Stimulated activated naive B cell treated with anti-CD40 and anti-IgM and Interleukin-4, amounts not matched to agents 10 μg/mL and 1 μg/mL and 100 μg/mL, for 72 hours (primary cell): ENCODE measurements at places on chromosomes 7 and 10.
A peak's percentile ranks its signal among the peaks of the same experiment; 100 is the strongest.

GRCh38 chr7:41183741-41184140 lies 519.1 kb downstream of the INHBA start:
- DNase-seq: no peak

DNA sequence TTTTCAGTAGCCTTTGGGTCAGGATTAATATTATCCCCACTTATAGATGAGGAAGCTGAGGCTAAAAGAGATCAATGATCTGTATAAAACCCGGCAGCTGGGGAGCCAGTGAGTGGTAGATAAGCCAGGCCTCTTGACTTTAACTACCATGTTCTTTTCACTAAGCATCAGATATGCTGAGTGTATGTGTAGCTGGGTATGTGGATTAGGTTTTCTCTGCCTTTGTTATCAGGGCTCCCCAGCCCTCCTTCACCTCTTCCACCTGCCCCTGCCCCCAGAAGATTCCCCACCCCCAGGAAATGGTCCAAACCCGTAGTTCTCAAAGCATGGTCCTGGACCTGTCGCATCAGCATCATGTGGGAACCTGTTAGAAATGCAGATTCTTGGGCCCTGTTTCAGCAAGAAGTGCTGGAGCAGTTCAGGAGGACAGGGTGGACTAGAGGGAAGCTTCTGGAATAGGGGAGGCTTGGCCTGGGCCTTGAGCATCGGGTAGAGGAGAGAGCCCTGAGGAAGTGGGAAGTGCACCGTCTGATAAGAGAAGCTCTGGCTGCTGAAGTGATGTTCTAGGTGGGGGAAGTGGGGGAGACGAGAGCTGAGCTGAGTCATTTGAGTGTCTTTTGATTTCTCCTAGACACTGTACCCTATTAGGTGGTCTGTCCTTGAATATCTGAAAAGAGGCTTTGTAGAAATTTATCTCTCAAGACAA lies 101.3 kb downstream of the HIF1AN start:
- no peak for DNase-seq

GRCh38 chr10:128664729-128665128 lies 538.5 kb upstream of the MKI67 start:
- no peak for DNase-seq

GRCh38 chr10:26566525-26567350 lies 128.6 kb downstream of the APBB1IP start:
- no peak for DNase-seq

GRCh38 chr7:142722248-142722794 lies 27.0 kb upstream of the PRSS1 start:
- DNase-seq: no peak

GRCh38 chr10:5944389-5945189 lies 32.8 kb downstream of the IL15RA start:
- DNase-seq: no peak

- DNase-seq: no peak
Measured at GRCh38 chr10:90125456-90126255, 424.3 kb downstream of the KIF20B start.

DNA sequence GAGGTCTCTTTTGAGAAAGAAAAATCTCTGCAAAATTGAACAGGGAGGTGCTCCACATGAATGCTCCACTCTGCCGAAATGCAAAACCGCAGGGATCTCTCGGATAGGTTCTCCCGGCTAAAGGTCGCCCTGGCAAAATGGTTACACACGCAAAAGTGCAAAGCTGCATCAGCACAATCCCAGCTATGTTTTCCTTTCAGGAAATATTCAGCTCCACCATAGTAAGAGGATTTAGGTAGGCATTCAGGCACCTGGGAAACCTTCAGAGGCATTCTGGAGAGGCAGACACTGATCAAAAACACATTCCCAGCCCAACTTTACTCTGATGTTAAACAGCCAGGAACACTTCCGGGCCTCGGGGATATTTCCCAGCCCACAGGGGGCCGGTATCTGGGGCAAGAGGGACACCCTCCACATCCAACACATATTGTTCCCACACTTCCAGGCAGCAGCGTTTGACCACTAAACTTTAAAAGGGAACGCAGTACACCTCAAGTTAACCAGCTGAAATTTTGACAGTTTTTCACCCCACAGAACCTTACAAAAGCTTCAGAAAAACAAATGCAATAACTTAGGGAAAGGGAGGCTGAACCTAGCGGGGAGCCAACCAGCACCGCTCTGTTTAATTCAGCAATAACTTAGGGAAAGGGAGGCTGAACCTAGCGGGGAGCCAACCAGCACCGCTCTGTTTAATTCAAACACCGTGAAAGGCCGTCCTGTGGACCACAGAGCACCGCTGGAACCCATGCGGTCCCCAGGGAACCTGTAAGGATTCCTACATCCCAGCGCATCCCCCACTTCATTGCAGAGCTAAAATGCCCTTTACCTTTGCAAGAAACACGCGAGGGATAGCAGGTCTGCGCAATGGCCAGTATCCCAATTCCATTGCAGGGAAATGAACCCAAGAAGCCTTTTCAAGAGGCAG lies 45.9 kb downstream of the TNS3 start:
- DNase-seq: no peak

GRCh38 chr7:105782391-105783042 lies 93.9 kb downstream of the ATXN7L1 start:
- DNase-seq: no peak

DNA sequence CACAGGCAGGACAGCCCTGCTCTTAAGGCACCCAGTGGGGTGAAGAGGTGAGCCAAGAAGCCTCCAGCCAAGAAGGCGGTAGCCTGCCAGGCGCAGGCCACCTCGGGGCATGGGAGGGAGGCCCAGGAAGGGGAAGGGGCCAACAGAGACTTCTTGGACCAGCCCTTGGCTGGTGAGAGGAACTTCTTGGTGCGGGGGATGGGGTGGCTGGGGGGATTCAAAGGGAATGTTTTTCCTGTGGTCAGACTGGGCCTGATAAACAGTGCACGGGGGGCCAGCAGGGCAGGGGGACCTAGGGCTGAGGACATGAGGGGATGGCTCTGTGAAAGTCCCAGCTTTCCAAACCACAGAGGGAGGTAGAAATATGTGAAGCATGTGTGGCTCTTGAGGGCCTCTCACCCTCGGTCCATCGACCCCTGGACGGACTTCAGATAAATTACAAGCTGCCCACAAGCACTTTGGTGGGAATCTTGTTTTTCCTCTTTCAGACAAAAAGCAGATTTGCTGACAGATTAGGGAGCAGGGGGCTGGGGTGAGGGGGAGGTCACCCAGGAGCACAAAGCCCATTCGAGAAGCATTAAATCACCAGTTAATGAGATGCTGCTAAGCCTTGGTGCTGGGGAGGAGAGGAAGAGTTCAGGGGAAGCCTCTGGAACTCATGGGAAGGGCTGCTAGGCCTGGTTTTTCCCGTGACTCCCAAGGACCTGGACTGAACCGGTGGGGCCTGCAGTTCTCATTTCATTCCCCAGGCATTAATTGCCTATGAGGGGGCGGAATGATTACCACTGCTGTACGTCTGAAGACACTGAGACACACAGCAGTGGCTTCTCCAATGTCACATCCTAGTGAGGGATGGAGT lies 11.3 kb downstream of the CRYGN start:
- no peak for DNase-seq

GRCh38 chr10:33334805-33335550 lies 511 bp upstream of the NRP1 start:
- DNase-seq: no peak

GRCh38 chr10:120702032-120702431 lies 149.1 kb upstream of the WDR11 start:
- DNase-seq: no peak

- no peak for DNase-seq
Measured at GRCh38 chr10:118324140-118324539, 18.0 kb downstream of the FAM204A start.

GRCh38 chr10:88624840-88625239 lies 38.3 kb downstream of the LIPJ start:
- no peak for DNase-seq

DNA sequence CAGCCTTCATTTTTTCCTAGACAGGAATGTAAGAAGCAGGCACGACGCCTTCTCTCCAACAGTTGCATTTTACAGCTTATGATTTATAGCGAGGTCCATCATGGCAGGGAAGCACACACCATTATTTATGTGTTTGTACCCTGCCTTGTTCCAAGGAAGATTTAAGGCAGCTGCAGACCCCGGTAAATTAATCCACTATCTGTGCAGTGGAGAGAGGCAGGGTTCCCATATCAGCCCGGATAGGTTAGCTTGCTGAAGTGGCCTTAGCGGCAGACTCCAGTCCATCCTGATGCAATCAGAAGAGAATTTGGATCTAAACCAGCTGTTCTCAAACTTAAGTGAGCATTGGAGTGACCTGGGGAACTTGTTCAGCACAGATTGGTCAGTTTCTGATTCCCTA lies 359.4 kb downstream of the GALNT17 start:
- DNase-seq: no peak

- DNase-seq: no peak
Measured at GRCh38 chr7:12765431-12766100, 78.1 kb downstream of the ARL4A start.

- DNase-seq: no peak
Measured at GRCh38 chr10:51960494-51960895, 261.1 kb upstream of the CSTF2T start.

- no peak for DNase-seq
Measured at GRCh38 chr10:80504897-80505465, 32.7 kb upstream of the SH2D4B start.

- no peak for DNase-seq
Measured at GRCh38 chr7:114508086-114508485, 93.5 kb downstream of the FOXP2 start.

DNA sequence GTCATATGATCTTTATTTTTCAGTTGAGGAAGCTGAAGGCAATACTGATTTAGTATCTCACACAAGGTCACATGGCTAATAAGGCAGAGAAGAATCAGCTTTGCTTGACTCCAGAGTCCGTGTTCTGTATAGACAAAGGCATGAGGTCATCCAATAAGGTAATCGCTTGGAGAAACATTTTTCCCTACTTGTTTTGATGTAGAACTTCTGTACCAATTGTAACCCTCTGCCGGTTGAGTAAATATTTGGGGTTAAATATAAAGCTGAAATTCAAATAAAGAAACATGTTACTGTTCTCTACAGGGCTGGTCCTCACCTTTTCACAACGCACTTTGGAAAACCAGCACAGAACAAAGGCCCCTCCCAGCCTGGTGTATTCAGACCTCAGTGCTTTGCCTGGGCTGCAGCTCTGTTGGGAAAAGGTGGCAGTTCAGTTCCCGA lies 83.0 kb upstream of the INSYN2A start:
- no peak for DNase-seq

- DNase-seq: no peak
Measured at GRCh38 chr7:19107356-19108146, 9.9 kb downstream of the TWIST1 start.

DNA sequence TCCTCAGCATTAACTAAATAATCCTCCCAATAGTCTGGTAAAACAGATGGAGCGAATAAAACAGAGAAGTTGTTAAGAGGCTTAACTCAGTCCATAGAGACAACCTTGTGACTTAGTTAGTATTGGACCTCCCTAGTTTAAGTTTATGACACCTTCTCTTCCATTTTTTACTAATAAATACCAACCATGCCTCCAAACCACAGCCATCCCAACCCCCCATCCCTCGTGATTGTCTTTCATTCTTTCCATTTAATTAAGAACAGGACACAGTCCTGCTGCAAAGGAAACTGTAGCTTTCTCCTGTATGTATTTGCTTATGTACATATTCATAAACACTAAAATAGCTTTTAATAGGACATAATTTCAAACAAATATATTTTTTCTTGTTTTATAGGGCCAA lies 238.2 kb downstream of the SEMA3D start:
- no peak for DNase-seq

- peak; percentile 62 for DNase-seq
Measured at GRCh38 chr7:6636741-6637543, at the start of gene ZNF316. ZNF316 (plus strand) TSS chr7:6637318; CDS start chr7:6642410, 5,092 bp downstream.

- DNase-seq: no peak
Measured at GRCh38 chr7:70319057-70319456, 720.8 kb downstream of the AUTS2 start.

- peak; percentile 28 for DNase-seq
Measured at GRCh38 chr10:50508315-50509051, 115.3 kb downstream of the SGMS1 start.

DNA sequence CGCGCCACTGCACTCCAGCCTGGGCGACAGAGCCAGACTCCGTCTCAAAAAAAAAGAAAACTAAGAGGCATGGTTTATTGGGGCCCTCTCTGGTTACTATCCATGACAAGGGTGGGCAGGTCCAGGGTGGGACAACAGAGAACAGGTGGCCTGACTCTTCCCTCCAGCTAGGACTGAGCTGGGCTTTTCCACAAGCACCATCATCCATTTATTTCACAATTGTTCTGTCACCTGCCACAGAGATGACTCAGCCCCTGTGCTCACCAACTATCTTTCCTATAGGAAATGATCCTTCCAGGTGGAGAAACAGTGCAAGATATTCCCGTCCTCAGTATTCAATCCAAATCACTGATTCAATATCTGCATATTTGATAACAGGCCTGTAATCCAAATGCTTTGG lies 44.9 kb upstream of the MYL10 start:
- no peak for DNase-seq

- DNase-seq: no peak
Measured at GRCh38 chr7:99559175-99559915, 903 bp downstream of the ZNF655 start.

DNA sequence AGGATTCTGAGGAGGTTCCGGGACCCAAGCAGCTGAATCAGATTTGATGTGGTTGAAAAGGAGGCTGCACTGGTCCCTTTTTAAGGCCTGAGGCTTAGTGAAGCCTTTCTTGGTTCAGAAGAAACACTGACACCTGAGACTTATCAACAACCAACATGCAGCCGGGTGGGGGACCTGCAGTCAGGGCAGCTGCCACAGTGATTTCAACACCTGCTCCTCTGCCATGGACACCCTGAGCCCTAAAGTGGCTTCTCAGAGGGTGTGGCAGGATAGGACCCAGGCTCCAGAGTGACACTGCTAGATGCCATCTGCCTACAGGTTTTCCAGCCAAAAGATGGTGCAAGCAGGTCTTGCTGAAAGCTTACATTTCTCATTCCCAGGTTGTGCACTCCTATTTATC lies 99.3 kb downstream of the COL13A1 start:
- no peak for DNase-seq

GRCh38 chr7:76506081-76506440 lies 4.3 kb upstream of the UPK3B start:
- DNase-seq: no peak

DNA sequence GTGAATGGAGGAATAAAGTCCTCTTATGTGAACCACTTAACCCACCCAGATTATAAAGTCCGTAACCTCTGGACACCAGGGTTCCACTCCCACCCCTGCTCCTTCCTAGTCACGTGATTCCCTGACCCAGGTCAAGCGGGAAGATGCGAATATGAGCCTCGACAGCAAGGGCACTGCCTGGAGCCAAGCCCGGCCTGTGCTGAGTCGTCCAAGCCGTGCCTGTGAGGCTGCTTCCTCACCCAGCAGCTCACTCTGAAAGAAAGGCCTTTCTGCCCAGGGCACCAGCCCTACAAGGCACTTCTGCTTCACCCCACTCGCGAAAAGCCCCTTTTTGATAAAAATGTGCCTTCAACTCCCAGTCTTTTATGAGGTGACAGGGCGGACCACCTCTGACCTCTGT lies 85.8 kb downstream of the CYTH3 start:
- DNase-seq: no peak

- DNase-seq: no peak
Measured at GRCh38 chr10:86775056-86775869, 18.8 kb downstream of the BMPR1A start.
